Fibroblast of upper back skin (primary cell): ENCODE measurements at places on chromosomes 11 and 22.
A peak's percentile ranks its signal among the peaks of the same experiment; 100 is the strongest.

GRCh38 chr11:102081313-102081712 lies 28.9 kb upstream of the YAP1 start:
- DNase-seq = no peak

DNA sequence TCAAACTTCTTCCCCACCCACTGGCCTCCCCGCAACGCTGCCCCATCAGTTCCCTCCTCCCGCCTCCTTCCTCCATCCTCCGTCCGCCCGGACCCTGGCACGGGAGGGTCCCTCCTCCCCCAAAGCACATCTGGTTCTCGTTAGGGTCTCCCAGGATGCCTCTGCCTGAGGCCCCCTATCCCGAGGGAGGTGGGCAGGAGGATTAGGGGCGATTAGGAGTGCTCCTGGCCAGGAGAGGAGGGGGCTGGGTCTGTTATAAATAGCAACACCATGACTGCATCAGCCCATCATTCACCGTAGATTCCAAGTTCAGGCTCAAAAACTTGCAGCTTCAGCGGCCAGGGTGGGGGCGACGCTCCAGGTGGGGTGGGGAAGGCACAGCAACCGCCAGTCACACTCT lies 10.4 kb downstream of the MYRF start:
- DNase-seq = peak; percentile 51

DNA sequence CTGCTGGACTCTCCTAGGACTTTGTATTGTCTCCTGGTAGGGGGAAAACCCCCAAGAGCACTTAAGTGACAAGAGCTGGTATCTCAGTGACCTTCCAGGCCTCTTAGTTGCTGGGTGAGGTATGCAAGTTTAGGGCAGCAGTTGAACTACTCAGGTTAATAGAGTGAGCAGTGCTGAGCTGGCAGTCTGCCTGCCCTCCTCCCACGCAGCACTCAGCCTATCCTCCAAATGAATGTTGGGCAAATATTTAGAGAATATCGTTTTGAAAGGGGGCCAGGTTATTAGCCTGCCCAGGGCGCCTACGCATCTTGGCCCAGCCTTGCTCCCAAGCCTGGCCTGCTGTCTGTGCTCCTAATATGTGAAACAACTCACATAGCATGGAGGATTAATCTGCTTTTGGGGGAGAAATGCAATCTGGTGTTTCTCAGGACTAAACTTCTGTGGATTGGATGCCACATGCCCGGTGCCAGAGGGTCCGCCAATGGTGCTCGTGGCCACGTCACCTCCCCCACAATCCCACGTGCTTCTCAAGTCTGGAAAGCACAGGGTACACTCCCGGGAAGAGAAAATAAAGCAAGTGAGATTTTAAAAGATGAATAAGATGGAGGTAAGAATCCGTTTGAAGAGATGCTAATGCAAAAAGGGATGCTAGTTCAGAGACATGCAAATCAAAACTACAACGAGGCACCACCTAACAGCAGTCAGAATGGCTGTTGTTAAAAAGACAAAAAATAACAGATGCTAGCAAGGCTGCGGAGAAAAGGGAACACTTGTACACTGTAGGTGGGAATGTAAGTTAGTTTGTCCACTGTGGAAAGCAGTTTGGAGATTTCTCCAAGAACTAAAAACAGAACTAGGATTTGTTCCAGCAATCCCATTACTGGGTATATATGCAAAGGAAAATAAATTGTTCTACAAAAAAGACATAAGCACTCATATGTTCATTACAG lies 67.7 kb downstream of the SPON1 start:
- peak; percentile 7 for DNase-seq

- no peak for DNase-seq
These were observed 919.3 kb downstream of the NTM start for GRCh38 chr11:132289590-132290256.

- no peak for DNase-seq
These were observed 8.7 kb downstream of the SELENOM start for GRCh38 chr22:31098632-31099110.

- peak; percentile 47 for DNase-seq
These were observed 1.6 kb downstream of the MAML2 start for GRCh38 chr11:96341211-96342013.

DNA sequence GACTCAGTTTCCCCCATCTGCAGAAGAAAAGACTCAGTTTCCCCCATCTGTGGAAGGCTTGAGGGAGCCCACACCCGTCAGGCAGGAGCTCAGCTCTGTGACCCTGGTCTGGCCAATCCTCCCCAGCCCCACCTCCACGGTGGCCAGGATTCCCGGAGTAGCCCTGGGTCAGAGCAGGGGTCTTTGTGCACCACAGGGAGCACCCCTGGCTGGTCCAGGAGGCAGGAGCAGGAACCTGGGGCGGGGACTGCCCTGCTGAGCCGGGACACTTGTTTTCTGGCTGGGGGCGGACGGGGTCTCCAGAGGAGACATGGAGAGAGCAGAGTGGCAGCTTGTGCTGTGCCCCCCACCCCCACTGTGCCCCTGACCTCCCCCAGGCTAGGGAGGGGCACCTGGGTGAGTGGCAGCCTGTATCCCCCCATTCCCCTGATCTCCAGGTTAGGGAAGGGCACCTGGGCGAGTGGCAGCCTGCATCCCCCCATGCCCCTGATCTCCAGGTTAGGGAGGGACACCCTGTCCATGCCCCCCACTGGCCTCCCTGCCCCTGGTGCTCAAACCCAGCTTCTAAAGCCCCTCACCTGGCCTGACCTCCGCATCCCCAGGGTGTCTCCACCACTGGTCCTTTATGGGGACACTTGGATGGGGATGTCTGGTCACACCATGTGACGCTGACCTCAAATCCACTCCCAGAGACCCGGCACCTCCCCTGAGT lies 18.8 kb downstream of the IL17REL start:
- DNase-seq = no peak

- DNase-seq = no peak
These were observed 21.2 kb upstream of the MAP6 start for GRCh38 chr11:75689863-75690609.

GRCh38 chr11:118435290-118435892 lies 901 bp upstream of the KMT2A start:
- DNase-seq = peak; percentile 44

DNA sequence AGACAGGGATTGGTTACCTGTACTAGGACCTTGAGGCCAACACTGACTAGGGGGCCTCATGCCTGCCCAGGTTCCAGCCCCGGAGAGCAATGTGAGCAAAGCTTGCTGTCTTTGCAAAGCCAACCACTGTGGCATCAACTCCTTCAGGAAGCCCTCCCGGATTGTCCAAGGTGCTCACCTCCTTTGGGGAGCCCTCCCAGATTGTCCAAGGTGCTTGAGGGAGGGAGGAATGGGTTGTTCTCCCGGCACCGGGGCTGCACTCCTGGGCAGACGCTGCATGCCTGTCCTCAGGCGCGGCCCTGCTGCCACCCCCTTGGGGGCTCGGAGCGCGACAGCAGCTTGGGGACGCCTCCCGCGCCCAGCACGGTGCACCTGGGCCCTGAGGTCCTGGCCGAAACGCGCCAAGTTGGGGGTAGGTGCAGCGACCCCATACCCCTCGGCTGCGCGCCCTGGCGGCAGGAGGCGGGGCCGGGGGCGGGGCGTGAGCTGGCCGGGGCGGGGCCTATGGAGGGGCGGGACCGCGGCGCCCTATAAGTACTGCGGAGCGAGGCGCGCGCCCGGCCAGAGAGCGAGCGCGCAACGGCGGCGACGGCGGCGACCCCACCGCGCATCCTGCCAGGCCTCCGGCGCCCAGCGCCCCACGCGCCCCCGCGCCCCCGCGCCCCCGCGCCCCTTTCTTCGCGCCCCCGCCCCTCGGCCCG lies at the start of gene CD81:
CD81 (plus strand) TSS at position 560 of the 701 bp plus-strand sequence. CDS start 240 bp downstream, outside the sequence.
- peak; percentile 31 for DNase-seq

DNA sequence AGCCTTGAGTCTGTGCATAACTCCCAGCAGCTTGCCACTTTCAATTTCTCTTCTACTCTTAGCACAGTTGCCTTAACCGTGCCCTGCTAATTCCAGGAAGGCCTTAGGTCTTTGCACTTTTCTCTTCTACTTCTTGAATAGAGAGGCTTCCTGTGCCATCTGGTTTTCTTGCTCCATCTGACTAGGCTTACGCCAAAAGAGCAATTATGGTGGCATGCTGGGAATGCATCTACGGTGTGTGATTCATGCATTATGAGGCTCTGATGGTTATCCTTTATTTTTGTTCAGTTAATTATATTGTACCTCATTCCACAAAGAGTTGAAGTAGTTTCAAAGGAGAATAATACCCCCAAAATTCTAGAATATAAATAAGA lies 29.4 kb downstream of the SIK2 start:
- DNase-seq = peak; percentile 83
